Memory B cell (primary cell): ENCODE measurements at places on chromosomes 3 and 15.

- DNase-seq = no peak
Observed at GRCh38 chr3:25044762-25045710, 383.0 kb upstream of the RARB start.

DNA sequence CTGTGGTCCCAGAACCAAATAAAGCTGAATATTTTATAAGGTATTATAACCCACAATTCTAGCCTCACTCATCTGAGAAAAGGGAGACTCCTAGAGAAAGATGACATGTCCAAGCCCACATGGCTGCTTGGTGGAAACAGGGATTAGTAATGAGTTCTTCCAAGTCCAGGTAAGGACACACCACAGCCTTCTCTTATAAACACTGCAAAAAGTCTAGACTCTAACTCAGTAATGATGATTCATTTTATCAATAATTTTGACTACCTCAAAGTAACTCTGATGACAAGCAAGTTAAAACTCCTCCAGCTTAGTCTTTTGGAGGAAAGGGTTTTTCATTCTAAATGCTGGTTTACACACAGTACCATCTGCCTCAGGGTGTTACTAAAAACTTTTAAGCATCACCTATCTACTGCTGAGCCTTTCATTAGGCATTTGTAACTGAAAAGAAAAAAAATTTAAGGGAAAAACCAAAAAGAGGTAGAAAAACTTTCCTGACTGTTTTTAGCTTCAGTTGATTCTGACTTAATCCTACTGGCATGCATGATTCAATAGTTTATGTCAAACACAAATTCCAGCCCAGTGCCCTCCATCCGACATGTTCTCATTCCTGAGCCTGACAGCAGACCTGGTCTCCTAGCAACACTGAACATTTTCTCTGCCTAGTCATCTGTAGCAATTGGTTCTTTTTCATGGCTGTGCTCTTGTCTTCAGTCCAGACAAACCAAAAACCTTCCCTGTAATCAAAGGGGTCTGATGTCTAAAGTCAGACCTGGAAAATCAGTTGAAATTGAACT lies 43.9 kb downstream of the P3H2 start:
- DNase-seq = no peak

DNA sequence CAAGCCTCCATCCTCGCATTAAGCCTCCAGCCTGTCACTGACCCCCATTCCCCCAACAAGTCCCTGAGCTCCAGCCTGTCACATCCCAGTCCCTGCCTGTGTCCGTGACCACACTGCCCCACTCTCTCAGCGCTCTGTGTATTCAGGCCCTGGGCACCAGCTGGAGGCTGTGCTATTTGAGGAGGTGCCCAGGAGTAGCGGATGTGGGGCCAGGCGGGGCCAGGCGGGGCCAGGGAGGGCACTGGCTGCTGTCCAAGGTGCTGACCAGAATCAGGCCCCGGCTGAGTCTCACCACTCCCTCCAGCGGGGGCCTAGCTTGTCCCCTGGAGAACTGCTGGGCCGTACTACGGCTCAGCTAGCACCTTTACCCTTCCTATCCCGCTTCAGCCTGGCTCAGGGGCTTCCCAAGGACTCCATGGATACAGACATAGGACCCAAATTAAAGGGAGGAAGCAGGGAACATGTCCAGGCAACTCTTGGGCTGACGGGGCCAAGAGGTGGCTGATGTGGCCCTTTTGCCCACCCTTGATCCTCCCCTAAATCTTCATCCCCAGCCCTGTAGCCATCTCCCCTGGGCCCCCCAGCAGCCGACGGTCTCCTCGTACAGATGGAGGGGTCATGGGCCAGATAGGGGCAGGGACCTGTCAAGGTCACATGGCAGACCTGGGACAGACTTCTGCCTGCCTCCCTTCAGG lies 1.1 kb downstream of the HHATL start:
- DNase-seq = peak; percentile 13

GRCh38 chr3:30356866-30357753 lies 249.3 kb upstream of the TGFBR2 start:
- no peak for DNase-seq

GRCh38 chr3:54857343-54857742 lies 70.5 kb downstream of the LRTM1 start:
- no peak for DNase-seq

DNA sequence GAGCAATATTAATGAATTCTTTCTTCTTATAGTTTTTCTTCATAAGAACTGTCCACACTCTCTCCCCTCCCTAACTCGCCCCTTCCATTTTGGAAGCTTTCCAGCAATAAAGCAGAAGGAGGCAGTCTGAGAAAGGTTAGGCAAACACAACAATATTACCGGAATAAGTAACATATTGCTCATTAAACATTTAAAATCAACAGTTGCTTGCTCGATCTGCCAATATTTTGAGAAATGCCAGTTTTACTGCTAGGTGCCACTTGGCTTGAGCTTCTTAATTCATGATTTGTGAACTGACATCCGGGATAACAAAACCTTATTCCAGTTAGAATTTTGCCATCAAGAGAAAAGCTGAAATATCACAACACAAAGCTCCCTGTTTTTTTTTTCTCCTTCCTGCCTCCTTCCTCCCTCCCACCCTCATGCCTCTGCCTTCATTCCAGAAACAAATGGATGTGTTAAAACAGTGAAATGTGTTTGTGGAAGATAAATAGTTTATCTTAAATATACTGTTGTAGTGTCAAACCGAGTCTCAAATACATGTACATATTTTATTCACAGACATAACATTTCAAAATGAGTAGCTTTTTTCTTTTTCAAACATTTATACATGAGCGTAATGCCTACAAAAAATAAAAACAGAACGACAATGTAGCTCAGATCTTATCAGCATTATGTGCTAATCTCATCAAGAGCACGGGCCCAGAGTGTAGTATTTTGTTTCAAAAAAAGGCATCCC lies 253.7 kb downstream of the GAP43 start:
- no peak for DNase-seq

DNA sequence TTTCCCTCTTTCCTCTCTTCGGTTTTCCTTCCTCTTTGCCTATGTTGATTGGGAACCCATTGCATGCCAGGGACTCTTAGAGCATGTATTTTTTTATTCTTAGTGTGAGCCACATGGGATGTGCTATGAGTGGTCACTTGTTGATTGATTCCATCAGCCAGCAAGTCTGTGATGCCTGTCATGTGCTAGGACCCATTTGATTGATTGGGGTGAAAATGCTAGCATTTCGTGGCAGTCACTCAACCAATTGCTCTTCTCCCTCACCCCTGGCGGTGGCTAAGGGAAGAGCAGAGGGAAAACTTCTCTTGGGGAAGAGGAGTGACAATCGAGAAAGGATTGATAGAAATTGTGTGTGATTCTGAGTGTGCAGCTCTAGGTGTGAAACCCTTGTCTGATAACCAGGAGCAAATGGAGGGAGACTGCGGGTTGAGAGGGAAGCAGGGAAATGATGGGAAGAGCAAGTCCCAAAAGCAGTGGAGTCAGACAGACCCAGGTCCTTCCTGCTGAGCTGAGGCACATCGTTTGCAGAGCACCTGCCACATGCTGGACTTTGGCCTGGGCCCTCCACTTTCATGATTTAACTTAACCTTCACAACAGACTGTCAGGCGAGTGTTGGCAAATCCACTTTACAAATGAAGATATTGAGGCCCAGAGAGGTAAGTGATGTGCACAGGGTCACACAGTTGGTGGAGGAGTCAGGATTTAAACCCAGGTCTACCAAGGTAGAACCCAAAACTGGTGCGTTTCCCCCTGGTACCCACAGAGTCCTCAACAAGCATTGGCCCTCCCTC lies 40.0 kb downstream of the SLC6A11 start:
- DNase-seq = no peak

GRCh38 chr3:187242900-187243299 lies 45.6 kb downstream of the RTP1 start:
- no peak for DNase-seq

DNA sequence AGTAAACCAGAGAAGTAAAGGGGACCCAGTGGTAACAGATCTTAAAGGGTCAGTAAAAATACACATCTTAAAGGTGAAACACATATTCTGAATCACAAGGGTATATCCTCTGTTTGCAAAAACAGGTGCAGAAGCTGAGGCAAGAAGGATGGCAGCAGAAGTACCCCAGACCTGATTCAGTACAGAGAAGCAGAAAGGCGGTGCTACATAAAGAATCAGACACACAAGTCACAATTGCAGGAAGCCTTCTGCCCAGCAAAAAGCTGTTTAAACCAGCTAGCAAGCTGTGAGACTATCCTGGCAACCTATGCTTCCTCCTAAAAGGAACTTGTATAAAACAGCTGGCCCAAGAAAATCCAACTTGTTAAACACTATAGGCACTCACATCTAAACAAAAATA lies 49.4 kb downstream of the ZNF280D start:
- no peak for DNase-seq
